ENCODE measurements at places on chromosomes 2 and 18. TPM values are rescaled to one million over a fixed set of nuclear protein-coding genes. Genes with fewer than 3 reads are reported as not detected.

- DNase-seq = no peak
These were observed 2.9 kb upstream of the COQ10B start for GRCh38 chr2:197450465-197450864.

GRCh38 chr2:201833781-201834180 is 27.4 kb downstream of the CDK15 start:
- no peak for DNase-seq

The HOXD1 gene
- not detected for total RNA-seq

DNA sequence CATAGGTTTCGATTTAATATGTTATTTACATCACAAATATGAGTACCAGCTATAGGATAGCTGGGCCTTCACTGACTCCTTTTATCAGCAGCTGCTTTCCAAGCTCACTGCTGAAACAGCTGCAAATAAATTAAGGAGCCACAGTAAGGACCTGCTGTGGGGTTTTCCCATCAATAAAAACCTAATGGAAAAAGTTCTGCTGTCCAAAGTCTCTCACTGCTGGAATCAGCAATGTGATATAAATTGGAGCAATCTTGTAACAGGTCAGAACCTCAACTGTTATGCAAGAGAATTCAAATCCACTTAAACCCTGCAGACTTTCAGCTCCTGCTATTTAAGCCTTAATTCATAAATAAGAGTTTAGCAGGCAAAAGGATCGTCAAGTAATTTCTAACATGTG is 61.3 kb downstream of the NEB start:
- DNase-seq = no peak

GRCh38 chr2:65278531-65278981 is 50.9 kb downstream of the ACTR2 start:
- DNase-seq = peak; percentile 49

- peak; percentile 32 for DNase-seq
These were observed 412 bp downstream of the GPD2 start for GRCh38 chr2:156436497-156437085.

The ACOXL gene
- not detected for total RNA-seq

The SRD5A2 gene
- not detected for total RNA-seq

The CNRIP1 gene
- 25.6 TPM for total RNA-seq

DNA sequence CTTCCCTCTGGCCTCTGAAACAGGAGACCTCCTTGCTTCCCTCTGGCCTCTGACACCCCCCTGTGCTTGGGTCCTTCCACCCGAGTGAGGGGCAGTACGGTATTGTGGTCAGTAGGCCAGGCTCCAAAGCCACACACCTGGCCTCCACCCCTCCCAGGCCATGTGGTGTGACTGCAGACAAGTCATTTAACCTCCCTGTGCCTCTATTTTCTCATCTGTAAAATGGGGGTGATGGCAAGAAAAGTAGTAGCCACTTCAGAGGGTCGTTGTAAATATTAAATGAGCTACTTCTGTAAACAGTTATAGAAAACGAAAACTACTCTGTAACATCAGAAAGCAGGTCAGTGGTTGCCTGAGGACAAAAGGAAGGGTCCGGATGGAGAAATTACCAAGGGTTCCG is 74.2 kb downstream of the SMAD7 start:
- no peak for DNase-seq

- DNase-seq = peak; percentile 41
These were observed 727 bp downstream of the FBXO11 start for GRCh38 chr2:47905386-47906156.

DNA sequence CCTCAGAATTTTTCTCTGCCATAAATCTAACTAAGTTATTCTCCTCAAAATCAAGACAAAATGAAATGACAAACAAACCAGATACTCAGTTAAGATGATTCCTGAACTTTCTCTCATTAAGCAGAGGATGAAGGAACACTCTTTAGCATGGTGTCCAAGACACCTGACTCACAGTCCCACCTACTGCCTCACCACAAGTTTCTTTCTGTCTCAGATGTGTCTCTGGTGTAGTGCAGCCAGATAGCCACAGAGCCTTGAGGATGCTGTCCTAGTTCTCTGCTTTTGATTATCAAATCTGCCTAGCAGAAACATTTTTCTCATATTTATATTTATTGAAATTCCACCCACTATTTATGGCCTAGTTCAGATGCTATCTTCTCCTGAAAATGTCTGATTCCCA is 103.6 kb upstream of the TMEM200C start:
- DNase-seq = no peak

The DSC2 gene
- total RNA-seq = not detected

The PROM2 gene
- not detected for total RNA-seq

DNA sequence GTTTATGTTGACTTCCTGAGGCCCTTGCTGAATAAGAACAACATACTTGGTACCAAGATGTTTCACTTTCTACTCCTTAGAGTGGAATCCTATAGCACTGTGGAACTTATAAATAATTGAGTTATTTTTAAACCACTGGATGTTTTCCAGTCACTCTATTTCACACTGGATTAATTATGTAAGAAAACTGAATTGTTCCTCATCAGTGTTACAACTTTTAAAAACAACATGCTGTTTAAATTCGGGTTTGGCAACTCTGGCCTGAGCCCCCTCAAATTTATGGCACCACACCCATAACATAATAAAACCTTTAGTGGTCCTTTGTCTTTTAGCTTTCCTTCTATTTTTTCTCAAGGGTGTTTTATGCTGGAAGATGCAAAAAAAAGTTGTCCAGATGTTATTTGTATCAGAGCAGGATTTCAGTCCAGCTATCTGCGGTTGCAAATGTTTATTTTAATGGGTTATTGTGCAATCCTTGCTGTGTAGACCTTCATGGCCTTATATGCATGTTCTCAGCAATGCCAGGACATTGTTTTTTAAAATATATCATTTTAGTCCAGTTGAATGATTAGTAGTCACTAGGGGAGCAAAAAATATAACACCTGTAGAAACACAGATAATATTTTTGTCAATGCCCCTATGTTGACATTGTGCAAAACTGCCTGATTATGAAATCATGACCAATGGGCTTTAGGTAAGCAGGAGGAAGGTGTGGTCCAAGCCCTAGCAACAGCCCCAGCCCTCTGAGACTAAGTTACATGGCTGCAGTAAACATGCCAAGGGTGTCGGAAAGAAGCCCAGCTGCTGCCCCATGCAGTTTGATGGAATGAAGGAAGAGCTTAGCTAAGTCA is 638.0 kb upstream of the ZEB2 start:
- peak; percentile 95 for DNase-seq

DNA sequence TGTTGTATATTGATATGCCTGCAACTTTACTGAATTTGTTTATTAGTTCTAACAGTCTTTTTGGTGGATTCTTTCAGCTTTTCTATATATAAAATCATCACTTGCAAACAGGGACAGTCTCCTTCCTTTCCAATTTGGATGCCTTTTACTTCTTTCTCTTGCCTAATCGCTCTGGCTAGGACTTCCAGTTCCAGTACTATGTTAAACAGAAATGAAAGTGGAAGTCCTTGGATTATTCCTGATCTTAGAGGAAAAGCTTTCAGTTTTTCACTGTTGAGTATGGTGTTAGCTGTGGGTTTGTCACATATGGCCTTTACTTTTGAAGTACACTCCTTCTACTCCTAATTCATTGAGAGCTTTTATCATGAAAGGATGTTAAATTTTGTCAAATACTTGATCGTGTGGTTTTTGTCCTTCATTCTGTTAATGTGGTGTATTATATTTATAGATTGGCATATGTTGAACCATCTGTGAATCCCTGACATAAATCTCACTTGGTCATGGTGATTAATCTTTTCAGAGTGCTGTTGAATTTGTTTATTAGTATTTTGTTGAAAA is 52.9 kb downstream of the REL start:
- no peak for DNase-seq

DNA sequence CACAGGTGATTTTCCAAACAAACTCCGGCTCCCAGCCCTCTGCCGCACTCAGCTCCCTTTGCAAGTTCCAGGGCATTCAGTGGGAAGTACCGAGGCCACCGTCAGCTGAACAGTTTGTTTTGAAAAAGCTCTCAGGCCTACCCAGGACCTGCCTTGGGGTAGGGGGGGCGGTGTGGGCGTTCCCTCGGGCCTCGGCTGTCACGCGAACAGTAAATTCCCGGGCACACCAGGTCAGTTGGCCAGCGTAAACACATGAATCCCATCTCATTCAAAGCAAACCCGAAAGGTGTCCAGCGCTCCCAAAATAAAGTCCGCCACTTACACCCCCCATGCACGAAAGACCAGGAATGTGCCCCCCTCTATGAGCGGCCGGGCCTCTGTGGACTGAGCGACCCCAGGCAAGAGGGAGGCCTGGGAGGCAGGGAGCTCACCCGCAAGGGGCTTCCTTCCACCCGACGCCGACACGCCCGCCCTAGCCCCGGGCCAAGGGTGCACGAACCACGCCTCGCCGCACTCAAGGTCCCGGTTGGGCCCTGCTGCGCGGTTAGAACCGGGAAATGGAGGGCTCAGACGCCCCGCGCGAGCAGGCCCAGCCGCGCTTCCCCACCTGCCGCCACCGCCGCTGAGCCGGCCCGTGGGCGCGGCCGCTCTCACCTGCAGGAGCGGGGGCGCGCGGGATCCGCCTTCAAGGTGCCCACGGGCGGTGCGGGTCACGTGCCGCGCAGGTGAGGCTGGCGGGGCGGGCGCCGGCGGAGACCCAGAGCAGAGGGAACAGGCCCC is at the start of gene WDSUB1:
Gene WDSUB1, minus strand, starts transcription at position 775 of the 780 bp plus-strand sequence. CDS start 3,634 bp downstream, outside the sequence.
- DNase-seq = peak; percentile 71

GRCh38 chr2:172398440-172398839 is 28.9 kb upstream of the ITGA6 start:
- DNase-seq = no peak

GRCh38 chr2:135829378-135830135 is 7.4 kb downstream of the LCT start:
- no peak for DNase-seq

The ARMC9 gene
- 46.6 TPM for total RNA-seq

- no peak for DNase-seq
These were observed 5.5 kb downstream of the CYP1B1 start for GRCh38 chr2:38070438-38070837.

- DNase-seq = no peak
These were observed 52.7 kb upstream of the LDLRAD4 start for GRCh38 chr18:13165636-13166423.

The PTPN2 gene
- total RNA-seq = 30.6 TPM

GRCh38 chr2:41204315-41204714 is 752.4 kb upstream of the SLC8A1 start:
- DNase-seq = no peak

GRCh38 chr2:67841711-67842110 is 221.1 kb downstream of the C1D start:
- DNase-seq = no peak

DNA sequence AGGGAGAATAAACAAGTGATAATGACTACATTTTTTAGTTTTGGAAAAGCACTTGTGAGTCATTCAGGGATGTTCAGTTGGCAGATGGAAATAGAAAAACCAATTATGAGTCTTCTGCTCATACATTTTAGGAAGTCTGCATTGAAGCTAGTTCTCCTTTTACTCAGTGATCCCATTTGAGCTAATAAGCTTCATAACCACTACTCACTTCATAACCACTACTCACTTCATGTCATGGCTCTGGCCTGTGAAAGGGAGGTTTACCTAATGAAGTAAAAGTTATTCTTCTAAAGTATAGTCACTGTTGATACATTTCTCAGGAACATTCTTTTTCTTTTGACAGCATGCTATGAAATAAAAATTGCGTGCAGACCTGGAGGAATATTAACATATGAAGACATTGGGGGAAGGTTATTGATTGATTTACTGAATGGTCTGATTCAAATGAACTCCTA is 948.7 kb downstream of the TSN start:
- DNase-seq = no peak

The ERBB4 gene
- not detected for total RNA-seq

- DNase-seq = no peak
These were observed 20.0 kb downstream of the STON1 start for GRCh38 chr2:48549972-48550371.

GRCh38 chr2:154497019-154497418 is 201.5 kb upstream of the KCNJ3 start:
- DNase-seq = no peak

DNA sequence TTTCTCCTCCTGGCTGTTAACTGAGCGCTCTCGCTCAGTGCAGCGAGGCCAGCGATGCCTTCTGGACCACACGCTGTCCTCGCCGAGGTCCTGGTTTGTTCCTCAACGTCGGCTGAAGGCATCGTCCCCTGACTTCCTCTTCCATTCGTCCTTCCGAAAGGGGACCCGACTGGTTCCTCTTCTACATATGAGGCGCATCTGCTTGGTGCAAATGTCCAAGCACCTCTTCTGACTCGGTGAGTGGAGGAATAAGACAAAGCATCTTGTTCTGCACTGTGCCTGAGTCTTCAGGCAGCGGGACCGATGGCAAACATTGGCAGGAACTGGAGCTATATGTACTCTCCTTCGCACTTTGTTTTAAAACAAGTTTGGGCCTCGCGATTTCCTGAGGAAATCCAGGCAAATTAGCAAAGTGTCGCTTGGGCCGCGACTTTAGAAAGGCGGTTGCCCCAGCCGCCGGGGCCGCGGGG is 621 bp upstream of the KCNS3 start:
- no peak for DNase-seq

DNA sequence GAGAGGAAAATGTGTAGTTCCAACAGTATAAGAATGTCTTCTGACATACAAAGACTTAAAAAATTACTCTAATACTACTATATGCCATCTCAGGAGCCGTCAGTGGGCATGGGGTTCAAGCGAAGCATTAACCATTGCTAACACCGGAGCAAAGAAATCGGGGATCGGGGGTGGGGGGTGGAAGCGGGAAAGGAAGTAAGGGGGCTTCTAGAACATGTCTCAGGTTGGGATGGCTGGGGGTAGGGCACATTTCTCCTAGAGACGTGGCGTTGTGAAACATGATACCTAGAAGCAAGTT is 702 bp downstream of the LMAN1 start:
- peak; percentile 82 for DNase-seq

- DNase-seq = no peak
These were observed 362.9 kb upstream of the FSIP2 start for GRCh38 chr2:185375731-185376130.

GRCh38 chr2:231527955-231528635 is 2.1 kb downstream of the NMUR1 start:
- DNase-seq = no peak

- peak; percentile 89 for DNase-seq
These were observed 69.7 kb upstream of the KCNE4 start for GRCh38 chr2:222982010-222982908.

- peak; percentile 49 for DNase-seq
These were observed 17.9 kb downstream of the CAPN10 start for GRCh38 chr2:240604291-240604938.

- no peak for DNase-seq
These were observed 59.1 kb upstream of the SLC14A2 start for GRCh38 chr18:45556222-45556621.

DNA sequence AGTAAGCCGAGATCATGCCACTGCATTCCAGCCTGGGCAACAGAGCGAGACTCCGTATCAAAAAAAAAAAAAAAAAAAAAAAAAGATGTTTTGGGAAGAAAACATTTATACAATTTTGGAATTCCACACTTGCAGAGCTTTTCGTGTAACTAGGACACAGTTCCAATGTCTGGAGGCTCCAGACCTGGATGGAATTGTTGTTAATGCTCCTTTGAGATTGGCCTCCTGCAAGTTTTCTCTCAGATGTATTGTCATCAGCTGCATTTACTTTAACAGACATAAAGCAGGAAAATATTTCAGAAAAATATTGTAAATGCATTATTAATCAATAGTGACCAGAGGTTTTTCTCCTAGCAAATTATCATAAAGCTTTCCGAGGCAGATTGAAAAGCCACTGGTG is 124.1 kb downstream of the RBM43 start:
- DNase-seq = no peak

The SIX3 gene
- not detected for total RNA-seq

- no peak for DNase-seq
These were observed 261.9 kb upstream of the ETAA1 start for GRCh38 chr2:67135208-67135607.

- no peak for DNase-seq
These were observed 100.9 kb downstream of the MTCL1 start for GRCh38 chr18:8806100-8806797.

The VPS4B gene
- 31.5 TPM for total RNA-seq
